ENCODE measurements at places on chromosomes 2 and 18.

DNA sequence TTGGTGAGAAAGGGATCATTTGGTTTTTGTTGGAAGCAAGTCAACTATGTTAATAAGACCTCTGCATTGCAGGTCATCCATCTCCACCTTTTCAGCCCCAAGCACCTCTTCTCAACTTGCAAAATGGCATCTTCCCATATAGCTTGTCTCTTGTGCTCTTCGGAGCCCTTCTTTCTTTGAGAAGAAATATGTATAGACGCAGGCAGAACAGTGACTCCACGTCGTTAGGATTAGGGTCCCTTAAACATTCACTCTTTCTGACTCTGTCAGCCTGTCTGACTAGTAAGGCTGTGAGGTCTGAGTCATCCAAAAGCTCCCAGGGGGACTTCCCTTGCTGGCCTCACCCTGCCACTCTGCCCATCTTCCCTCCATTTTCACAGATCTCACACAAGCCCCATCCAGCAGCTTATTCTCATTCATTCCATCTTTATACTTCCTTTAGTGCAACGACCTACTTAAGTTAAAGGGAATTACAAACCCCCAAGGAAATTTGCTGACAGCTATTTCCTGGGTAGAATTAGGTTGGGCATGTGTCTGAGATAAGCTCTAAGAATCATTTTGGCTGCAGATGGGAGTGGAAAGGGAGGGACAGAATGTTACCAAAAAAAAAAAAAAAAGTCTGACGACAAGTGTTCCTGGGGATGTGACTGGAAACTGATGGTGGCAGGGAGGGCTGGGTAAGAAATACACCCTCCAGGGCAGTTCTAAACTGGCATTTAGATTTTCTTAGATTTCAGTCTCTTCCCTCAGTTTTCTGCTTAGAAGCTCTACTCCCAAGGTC is 37.7 kb upstream of the MEX3C start:
- no peak for DNase-seq

GRCh38 chr2:136173126-136173525 is 55.2 kb upstream of the CXCR4 start:
- no peak for DNase-seq

DNA sequence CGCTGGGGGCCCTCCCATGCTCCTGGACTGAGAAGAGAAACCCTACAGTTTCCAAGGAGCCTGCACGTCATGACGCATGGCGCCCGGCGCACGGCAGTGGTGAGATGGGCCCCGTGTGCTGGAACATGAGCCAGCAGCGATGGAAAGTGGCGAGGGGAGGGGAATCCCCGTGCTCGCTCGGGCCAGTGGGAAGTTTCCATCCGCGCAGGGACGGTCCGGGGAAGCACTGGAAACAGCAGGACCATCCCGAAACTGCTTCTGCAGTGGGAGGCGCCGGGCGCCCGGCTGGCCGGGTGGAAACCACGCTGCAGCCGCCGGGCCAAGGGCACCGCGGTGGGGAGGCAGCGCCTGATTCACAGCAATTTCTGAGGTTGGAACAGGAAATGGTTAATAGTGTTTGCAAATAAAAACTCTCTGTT is 4.9 kb upstream of the PDCD1 start:
- DNase-seq, result peak; percentile 81

DNA sequence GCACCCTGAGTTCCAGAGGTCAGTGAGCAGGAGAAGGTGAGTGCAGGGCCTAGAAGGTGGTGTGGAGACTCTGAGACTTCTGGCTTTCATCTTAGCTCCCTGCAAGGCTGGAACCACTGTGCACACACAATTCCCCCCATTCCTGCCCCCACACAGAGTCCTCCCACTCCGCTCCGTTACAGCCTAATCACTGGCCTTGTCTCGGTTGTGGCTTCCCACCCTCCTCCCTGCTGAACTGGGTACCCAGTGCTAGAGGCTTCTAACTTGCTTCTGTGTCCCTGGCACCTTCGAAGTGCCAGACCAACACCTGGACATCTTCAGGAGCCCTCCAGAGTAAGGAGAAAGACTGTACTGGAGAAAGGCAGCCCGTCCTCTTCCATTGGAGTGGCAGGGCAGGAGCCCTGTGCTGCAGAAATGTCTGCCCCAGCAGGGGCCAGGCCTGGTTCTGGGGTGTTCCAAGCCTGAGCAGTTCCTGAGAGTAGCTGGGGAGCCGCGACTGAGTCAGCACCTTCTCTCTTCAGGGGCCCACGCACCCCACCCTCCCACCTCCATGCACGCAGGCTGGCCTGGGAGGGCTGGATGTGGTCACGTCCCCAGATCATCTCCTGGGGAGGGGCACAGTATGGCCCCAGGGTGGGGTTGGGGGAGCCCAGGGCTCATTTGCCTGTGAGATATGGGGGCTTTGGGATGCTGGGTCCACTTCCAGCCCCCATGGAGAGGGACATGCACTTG is 23.4 kb downstream of the CROCC2 start:
- no peak for DNase-seq

- DNase-seq, result no peak
These were observed 571.3 kb upstream of the CNTNAP5 start for GRCh38 chr2:123453772-123454171.

All from hindlimb muscle (tissue), 1 donor.